ENCODE measurements at places on chromosomes 2 and 18.

DNA sequence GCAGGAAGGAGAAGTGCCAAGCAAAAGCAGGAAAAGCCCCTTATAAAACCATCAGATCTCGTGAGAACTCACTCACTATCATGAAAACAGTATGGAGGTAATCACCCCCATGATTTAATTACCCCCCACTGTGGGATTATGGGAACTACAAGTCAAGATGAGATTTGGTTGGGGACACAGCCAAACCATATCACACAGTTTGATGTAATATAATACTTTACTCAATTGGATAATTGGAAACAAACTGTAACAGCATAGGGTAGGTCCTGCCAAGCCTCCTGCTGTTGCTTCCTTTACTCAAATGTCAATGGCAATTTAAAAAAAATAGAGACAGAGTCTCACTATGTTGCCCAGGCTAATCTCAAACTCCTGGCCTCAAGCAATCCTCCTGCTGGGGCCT is 15.5 kb upstream of the METTL21A start:
- DNase-seq: no peak

- no peak for DNase-seq
Observed at GRCh38 chr2:96107708-96108065, 8.7 kb downstream of the ADRA2B start.

- no peak for DNase-seq
Observed at GRCh38 chr2:40625849-40626248, 174.0 kb upstream of the SLC8A1 start.

GRCh38 chr2:168328421-168328820 is 81.0 kb upstream of the STK39 start:
- DNase-seq: no peak

- DNase-seq: no peak
Observed at GRCh38 chr2:100784681-100785080, 35.3 kb upstream of the NPAS2 start.

DNA sequence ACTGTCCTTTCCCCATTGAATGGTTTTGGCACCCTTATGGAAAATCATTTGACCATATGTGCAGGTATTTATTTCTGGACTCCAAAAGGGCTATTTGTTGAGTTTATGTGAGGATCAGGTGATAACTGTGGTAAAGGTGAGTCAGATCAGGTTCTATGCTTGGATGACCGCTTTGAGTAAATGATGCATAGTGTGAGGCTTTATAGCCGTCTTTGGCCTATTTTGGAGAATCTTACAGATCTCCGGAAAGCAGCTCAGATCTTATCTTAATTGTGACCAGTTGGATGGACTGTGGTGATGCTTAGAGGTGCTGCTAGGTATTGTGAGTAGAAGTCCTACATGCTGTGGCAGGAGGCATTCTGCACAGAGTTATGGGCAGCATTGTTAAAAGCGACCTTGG is 126.2 kb downstream of the METTL8 start:
- DNase-seq: no peak

DNA sequence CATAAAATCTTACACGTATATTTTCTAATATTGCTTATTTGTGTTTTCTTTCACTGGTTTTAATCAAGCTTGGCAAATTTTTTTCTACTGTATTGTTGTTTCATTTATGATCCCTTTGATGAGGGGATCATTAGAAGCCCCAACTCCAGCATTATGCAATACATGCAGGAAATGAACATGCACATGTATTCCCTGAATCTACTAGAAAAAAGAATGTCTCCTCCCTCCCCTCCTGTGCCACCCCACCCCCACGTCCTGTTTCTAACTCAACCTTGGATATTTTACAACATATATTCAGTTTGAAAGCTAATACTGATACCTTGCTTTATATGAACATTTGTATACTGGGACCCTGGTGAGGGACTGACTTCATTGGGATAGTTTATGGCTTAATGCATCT is 53.0 kb downstream of the EML6 start:
- no peak for DNase-seq

GRCh38 chr2:127359520-127359919 is 28.3 kb downstream of the MAP3K2 start:
- DNase-seq: no peak

- DNase-seq: no peak
Observed at GRCh38 chr2:58070765-58071164, 24.2 kb downstream of the VRK2 start.

GRCh38 chr2:120565929-120566328 is 169.7 kb upstream of the GLI2 start:
- DNase-seq: no peak

- DNase-seq: no peak
Observed at GRCh38 chr2:14601156-14601770, 31.3 kb upstream of the LRATD1 start.

- no peak for DNase-seq
Observed at GRCh38 chr2:61720911-61721310, 132.9 kb downstream of the FAM161A start.

- no peak for DNase-seq
Observed at GRCh38 chr2:226701052-226701451, 98.6 kb downstream of the IRS1 start.

DNA sequence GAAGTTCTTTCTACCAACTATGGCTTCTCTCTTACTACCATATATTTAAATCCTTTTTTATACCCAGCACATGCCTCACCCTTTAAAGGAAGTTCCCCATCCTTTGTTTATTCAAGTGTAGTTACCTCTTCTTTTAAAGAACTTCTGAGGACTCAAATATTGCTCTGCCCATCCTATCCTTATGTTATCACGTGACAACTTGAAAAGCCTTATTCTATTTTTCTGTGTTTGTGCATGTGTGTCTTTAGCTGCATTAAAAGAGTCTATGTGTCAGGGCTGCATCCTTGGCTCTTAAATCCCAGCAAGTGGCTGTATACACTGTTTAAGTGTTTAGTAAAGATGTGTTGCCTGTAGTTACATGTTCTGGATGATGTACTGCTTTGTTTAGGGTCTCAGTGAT is 22.5 kb downstream of the FSHR start:
- no peak for DNase-seq

DNA sequence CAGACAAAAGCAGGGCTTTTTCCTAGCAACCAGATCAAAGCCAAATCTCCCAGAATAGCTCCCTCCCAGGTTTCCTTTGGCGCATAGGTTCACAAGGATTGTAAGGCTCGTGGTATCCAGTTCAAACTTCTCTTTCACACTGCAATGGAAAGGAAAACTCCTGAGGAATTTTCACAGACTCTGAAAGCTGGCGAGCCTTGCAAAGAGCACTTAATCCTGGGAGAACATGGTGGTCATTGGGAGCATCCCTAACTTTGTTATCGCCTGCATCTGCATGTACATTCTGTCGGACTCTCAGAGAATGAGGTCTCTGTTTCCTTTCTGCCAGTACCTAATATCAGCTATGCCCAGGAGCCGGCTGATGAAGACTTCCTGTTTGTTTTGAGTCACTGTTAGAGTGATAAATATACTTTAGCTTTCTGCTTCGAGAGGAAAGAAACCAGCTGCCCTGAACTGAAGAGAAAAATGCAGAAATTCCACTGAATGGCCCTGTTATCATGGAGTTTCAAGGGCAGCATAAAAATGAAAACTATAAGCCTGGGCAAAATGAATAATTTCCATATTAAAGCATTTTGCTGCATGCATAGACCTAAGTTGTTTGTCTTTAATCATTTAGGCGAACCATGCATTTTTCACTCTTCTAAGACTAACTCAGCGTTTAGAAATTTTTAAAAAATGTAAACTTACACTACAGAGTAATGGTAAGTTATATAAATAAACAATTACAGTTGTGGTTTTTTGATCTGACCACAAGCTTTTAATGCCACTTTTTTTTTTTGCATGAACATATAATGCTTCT is 76.4 kb upstream of the ZEB2 start:
- peak; percentile 9 for DNase-seq

- no peak for DNase-seq
Observed at GRCh38 chr2:10439185-10439879, 8.8 kb downstream of the ODC1 start.

DNA sequence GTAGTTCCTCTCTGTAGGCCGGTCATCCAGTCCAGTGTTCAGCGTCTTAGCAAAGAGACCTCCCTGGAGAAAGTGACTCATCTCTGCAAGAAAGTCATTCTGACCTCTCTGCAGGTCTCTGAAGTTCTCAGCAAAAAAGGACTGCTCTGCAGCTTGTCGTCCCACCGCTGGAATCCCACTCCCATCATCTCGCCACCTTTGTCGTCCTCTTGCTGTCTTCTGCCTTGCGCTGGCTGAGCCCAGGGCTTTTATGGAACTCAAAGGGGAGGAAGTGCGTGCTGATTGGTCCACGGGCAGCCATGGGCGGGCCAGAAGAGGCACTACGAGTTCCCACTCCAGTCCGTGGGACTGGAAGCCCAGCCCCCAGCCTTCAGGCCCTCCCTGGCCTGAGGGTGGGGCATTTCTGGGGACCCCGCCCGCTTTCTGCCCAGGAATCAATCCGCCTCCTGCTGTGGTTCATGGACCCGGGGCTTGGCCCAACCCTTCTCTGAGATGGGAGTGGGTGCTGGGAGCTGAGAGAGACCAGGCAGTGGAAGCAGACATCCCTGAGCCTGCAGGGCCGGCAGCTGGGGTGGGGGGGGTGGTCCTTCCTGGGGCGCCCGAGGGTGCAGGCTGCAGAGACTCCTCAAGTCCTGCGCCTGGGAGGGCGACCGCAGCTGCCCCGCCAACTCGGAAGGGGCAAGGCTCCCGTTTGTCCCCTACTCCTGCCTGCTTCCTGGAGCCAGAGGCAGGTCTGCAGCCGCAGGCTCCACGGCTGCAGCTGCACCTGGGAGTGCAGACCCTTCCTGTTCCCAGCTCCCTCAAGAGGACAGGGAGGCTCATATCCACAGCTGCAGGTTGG is 660.7 kb upstream of the RAB6C start:
- DNase-seq: no peak

GRCh38 chr2:28509361-28509760 is 13.5 kb downstream of the PLB1 start:
- DNase-seq: no peak

- DNase-seq: no peak
Observed at GRCh38 chr2:220437938-220438337, 810.5 kb downstream of the SLC4A3 start.

GRCh38 chr2:226423498-226423960 is 376.1 kb downstream of the IRS1 start:
- no peak for DNase-seq

DNA sequence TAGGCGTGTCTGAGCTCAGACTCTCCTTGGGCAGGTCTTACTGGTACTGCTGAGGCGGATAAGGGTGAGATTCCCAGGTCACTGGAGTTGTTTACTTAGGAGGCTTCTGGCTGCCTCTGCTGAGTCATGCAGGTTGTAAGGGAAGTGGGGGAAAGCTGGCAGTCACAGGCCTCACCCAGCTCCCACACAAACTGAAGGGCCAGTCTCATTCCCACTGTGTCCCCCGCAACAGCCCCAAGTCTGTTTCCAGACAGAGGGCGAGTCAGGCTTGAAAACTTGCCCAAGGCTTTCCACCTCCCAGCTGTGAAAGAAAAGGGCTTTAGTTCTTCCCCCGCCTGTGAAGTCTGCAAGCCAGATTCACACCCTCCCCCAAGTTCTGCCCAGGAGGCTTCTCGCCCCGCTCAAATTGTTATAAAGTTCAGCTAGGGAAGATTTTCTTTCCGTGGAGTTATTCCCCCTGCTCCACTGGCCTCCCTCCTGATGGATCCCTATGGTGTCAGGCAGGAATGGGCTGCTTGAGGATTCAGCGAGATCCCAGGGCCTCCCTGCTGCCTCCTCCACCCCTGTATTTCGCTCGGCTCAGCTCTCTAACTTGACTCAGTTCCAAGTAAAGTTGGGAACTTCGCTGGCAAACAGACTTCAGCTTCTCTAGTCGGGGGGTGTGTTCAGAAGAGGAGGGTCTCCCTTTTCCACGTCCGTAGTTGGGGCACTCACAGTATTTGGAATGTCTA is 248.6 kb downstream of the NR4A2 start:
- DNase-seq: no peak
